ENCODE measurements at places on chromosomes 5 and 9.

GRCh38 chr9:121395558-121395957 is 25.5 kb upstream of the STOM start:
- no peak for DNase-seq

DNA sequence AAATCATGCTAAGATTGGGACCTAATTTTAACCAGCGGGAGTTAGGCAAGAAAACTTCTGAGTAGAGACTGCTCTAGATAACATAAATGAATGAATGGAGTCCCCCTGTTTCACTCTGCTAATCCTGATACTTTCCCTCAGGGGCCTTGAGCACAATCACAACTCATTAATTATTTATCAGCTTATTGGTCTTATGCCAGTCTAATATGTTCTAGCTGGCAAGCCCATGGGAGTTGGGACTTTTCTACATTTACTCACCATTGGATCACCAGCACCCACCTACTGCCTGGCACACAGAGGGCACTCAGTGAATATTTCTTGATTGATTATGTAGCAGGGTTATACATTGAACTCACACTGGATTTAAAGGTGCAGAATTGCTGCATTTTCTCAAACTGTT is 13.5 kb upstream of the TMED7 start:
- DNase-seq, result no peak

GRCh38 chr5:164053123-164053522 is 547.7 kb downstream of the MAT2B start:
- DNase-seq, result no peak

DNA sequence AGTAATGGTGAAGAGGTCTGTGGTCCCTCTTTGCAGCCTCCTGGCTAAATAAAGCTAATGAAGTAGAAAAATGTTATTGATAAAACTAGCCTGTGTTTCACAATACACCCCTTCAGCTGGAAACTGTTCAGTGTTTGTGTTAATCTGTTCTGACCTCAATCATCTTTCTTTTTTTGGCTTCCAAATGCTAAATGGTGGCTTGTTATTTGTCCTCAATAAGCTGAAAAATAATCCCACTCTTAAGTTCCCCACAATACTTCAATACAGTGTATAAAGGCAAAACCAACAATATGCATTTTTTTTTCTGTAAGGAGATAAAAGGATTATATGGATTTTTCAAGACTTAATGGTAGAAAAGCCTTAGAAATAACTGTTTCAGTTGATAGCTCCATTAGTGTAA is 560.5 kb downstream of the TUSC1 start:
- no peak for DNase-seq

DNA sequence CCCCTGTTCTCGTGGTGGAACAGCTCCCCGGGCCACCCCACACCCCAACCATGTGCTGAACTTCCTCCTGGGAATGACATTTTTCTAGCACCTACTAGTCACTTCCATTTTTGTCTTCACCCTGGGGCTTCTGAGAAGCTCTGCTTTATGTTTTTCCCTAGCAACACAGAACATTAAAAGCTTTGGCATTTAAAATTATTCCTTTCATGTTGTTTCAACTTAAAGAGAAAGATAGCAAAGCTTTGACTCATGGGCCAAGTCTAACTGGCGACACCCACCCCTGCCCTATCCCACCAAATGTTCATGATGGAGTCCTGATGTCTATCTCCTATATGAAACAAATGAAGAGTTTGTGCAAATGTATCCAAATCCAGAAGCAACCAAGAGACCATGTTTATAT is 22.4 kb downstream of the BOD1 start:
- DNase-seq, result peak; percentile 92

DNA sequence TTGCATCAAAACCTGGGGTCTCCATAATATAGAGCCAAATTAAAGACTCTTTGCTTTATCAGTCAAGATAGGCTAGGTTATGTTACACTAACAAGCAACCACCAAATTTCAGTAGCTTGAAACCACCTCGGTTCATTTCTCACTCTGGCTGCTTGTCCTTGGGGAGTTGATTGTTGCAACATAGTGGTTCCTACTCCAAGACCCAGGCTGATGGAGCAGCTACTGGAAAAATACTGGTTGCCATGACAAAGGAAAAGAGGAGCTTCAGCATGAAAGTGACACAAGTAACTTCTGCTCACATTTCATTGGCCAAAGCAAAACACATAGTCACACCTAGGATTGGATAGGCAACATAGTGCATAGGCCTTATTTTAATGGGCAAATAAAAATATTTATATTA is 18.5 kb upstream of the RCL1 start:
- DNase-seq, result peak; percentile 26

DNA sequence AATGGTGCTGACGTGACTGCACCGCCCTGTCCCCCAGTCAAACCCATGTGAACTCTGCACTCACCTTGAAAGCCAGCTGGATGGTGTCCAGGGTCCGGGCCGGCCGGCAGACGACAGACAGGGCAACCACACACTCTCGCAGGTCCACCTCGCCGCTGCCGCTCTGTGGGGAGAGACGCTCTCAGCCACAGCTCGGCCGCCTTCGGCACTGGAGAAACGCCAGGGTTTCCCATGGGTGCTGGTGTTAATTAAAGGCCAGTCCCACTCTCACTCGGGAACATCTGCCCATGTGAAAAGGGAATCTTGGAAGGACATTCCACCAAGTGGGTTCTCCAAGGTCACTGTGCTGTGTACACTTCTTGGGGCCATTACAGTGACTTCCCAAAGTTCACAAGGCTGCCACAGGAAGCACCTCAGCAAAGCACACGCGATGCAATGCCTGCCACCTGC is 25.5 kb upstream of the SLC6A3 start:
- DNase-seq, result no peak

GRCh38 chr9:73219985-73220626 is 68.4 kb downstream of the ANXA1 start:
- peak; percentile 29 for DNase-seq

DNA sequence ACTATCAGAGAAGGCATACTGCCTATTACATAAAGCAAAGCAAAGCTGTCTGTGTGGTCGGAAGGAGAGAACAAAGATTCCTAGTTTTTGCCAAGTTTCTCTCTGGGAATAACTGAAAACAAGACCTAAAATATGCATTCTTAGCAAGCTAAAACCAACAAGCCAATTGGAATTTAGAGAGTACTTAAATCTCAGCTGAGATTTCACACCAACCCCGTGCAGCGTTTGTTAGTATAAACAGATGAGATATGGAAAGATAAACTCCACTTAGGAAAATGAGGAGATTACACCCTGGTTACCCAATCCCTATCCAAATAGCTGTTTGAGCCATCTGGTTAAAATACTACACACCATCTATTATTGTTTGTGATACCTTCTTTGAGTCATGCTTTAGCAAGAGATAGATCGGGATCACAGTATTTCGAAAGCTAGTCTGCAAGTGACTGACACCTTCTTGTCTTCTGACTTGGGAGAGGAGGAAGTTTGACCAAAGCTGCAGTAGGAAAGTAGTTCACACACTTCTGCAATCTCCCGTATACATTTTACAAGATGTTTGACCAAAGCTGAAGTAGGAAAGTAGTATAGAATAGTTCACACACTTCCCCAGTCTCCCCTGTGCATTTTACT is 18.2 kb downstream of the FAF2 start:
- peak; percentile 59 for DNase-seq

DNA sequence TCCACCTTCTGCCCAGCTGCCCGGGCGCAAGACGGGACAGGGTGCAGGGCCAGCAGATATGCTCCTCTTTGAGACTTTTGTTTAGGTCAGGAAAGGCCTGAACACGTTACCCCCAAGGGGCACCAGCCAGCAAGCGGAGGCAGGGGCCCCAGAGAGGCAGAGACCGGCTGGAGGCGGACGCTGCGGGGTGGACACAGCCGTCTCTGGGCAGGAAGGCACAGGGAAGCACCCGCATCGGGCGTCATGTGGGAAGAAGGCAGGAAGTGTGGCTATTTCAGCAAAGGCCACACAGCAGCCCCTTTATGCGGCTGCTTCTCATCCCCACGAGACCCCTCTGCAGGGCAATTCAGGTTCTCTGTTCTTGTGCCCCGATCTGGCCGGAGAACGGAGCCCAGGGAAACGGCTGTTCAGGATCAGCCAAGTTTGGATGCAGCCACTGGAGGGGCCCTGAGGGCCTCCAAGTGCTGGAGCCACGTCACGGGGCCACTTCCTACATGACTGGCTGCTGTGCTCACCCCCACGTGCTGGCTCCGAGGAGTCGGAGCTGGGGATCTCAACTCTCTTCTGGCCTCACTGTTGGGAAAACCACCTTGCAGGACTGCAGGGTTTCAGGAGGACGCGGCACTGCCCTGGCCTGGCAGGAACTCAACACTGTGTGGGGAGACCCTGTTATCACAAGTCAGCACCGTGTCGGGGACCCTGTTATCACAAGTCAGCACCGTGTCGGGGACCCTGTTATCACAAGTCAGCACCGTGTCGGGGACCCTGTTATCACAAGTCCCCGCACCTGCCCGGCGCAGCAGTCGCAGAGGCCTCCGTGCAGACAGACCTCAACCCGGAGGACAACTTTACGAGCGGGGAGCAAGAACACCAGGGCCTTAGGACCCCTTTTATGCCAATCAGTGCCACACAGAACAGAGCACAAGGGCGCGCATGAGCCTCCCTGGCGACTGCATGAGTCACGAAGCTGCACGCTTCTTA is 44.4 kb downstream of the SLC12A7 start:
- DNase-seq, result no peak

DNA sequence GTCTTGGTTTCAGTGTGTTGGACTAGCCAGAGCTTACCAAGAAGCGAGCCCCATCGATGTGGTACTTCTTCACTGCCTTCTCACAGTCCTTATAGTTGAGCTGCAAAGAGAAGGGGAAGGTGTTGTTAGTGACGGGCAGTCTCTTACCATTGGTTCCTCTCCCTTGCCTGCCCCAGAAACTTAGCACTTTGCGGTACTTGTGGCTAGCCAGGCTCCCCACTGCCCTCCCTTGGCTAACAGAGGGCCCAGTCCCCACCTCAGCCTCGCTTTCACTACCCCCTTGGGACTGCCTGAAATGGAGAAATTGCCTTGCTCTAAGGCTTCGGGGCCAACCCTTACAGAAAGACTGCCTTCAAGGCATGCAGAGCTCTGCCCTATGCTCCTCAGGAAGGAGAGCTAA is 4.3 kb downstream of the LCP2 start:
- DNase-seq, result no peak

GRCh38 chr9:77839459-77840140 is 191.5 kb upstream of the GNA14 start:
- peak; percentile 66 for DNase-seq

DNA sequence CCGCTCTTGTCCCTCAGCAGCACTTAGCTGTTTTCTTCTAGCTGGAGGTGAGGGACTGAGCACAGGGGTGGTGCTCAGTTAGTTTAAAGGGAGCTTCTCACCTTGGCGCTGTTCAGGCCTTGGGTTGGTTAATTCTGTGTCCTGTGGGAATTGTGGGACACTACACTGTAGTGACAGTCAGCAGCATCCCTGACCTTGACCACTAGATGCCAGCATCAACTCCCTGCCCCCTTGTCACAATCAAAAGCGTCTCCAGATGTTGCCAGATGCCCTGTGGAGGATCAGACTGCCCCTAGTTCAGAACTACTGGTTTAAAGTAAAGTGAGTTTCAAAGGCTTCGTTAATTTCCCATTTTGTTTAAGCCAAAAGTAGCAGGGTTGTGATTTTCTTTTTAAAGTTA is 65.5 kb upstream of the DMRT3 start:
- DNase-seq, result no peak

DNA sequence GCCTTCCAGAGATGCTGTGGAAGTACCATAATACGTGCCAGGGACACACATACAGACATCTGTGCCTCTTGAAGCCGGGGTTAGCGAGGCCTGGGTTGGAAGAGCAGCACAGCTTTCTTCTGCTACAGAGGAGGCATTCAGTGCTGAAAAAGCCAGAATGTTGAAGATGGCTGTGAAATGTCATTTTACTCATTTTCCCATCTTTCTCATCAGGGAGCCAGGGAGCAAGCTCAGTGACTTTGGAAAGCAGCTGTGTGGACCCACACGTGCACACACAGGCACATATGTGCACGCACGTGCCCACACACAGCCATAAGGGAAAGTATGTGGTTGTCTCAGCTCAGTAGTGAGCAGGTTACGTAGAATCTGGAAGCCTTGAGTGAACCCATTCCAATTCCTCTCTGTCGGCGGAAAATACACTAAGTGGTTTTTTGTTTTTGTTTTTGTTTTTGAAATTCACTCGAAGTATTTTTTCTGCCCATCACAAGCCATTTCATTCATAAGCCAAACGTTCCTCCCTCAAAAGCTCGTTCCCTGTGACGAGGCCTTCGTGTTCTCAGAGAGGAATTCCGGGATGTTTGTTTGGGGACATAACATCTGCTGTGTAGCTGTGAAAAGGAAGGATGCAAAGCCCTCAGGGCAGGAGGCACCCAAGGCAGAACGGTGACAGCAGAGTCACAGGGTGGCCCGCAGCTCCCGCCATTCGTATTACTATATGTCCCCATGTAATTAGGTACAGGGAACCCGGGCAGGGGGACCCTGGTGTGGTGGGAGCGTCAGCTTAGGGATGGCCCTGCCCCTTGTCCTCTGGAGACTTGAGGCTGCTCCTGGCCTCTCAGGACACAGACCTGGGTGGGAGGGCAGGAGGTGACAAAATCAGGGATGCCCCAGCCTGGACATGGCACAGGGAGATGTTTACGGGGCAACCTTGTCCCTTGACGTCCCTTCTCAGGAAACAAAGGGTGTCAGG is 29.0 kb upstream of the ANKRD33B start:
- no peak for DNase-seq

DNA sequence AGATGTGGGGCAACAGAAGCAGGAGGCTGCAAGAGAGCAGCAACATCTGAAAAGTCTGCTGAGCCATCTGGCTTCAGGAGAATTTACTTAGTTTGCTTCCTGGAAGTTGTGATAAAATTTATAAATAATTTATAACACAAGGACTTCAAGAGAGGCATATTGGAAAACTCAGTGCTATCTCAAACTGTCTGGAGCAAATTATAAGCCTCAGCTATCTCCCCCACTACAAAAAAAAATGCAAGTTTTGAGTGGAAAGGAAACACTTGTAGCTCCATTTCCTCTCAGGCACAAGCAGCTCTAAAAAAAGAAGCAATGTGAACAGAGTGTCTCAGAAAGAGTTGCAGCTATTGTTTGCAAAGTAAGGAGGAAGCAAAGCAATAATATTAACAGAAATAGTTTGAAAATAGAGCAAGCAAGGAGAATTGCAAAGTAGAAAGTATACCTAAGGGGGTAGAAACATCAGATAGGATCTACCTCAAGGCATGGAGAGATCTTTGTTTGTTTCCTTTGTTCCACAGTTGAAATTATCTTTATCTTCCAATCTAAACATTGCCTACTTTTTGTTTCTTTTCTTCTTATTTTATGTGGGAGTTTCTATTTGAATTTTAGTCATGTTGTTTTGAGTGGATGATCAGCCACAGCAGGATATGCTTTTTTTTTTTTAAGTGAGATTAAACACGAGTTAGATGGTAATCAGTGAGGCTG is 55.9 kb upstream of the IL6ST start:
- no peak for DNase-seq

- no peak for DNase-seq
These were observed 975 bp upstream of the NXNL2 start for GRCh38 chr9:88533951-88534455.

All from fibroblast of skin of back (primary cell).